ENCODE measurements at places on chromosomes 2 and 18. TPM values are rescaled to one million over a fixed set of nuclear protein-coding genes. Genes with fewer than 3 reads are reported as not detected.

DNA sequence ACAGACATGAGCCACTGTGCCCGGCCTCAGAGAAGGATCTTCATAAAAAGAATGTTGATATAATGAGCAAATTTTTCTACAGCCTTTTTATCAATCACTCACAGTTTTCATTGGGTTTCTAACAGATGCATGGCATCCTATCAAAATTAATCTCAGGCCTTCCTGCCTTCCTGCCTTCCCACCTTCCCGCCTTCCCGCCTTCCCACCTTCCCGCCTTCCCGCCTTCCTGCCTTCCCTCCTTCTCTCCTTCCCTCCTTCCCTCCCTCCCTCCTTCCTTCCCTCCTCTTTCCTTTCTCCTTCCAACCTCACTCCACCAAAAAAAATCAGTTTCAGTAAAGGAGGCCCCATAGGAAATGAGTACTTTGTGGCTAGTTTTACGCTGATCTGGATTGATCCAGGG, 48.4 kb downstream of the CARF start:
- no peak for DNase-seq

GRCh38 chr2:173354073-173354581, 545 bp upstream of the CDCA7 start:
- peak; percentile 25 for DNase-seq

DNA sequence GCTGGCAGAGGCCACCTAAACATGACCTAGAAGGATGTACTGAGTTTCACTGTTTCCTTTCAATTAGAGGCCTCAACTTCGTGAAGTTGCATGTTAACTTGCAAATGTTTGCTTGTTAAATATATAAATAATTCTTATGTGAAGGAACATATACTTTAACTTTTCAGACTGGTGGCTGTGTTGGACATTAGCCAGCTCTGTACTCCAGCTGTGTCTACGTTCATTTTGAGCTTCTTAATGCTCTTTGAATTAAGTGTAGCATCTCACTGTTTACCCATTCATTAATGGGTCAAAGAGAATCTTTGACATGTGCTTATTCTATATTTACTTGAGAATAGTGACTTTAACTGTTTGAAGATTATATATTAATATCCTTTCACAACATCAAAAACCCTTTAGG, 823.2 kb upstream of the ID2 start:
- DNase-seq: no peak

- DNase-seq: no peak
Observed at GRCh38 chr18:23887035-23887434, 127.5 kb upstream of the TTC39C start.

DNA sequence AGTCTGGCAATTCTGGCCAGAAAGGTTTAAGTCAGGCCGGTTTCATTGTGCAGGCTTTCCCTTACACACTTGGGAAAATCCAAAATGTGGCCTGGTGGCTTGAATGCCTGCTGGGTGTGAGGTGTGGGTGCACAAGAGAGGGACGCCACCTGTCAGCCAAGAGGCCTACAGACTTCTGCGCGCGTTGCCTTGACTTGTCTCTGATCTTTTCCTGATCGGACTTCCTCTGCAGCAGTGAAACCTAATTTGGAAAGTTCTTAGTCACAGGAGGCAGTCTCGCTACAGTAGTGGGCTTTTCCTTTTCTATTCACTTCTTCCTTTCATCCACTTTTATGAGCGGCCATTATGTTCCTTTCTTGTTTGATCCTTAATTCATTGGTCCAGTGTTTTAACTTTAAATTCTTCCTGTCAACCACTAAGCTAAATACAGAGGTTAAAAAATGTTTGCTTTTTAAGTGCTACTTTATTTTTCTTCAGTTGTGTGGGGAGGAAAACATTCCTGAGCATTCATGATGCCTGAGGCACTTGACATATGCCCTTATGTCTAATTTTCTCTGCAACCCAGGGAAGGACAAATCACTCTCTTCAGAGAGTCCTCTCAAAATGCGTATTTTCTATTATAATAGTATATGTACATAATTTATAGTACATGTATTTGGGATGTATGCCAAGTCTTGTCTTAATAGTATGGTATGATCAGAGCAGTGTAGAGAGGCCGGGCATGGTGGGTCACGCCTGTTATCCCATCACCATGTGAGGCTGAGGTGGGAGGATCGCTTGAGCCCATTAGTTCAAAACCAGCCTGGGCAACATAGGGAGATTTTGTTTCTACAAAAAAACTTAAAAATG, 128.9 kb downstream of the WDSUB1 start:
- no peak for DNase-seq

DNA sequence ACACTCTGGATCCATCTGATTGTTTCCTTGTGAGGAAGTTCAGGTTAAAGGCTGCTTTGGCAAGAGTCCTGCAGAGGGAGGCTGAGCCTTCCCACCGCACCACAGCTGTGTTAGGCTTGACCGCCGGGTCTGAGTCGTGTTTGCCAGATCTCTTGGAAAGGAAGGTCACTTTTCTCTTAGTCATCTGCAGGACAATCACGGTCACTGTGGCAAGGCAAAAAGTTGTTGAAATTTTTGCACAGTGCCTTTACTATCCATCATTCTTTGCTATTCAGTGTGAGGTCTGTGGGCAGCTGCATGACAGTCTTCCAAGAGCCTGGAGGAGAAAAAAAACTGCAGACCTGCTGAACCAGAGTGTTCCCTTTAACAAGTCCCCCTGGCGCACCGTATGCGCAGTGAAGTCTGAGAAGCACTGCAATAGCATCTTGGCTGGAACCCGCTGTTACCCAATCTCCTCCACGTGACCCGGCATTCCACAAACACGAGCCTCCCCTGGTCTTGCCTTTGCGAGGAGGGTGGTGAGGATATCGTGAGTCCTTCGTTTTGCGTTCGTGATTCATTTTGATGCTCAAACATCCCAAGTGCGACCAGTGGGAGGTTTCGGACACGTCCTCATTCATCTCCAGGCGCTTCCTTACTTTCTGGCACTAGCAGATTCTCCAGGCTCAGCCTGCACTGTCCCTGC, 23.0 kb downstream of the BIN1 start:
- DNase-seq: peak; percentile 88

DNA sequence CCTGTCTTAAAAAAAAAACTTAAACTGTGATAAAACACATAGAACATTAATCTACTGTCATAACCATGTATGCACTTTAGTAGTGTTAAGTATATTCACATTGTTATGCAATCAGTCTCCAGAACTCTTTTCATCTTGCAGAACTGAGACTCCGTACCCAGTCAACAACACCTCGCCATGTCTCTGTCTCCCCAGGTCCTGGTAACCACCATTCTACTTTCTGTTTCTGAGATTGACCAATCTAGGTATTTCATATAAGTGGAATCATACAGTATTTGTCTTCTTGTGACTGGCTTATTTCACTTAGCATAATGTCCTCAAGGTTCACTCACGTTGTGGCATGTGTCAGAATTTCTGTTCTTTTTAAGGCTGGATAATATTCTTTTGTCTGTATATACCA, 290.8 kb upstream of the CXCR4 start:
- no peak for DNase-seq

DNA sequence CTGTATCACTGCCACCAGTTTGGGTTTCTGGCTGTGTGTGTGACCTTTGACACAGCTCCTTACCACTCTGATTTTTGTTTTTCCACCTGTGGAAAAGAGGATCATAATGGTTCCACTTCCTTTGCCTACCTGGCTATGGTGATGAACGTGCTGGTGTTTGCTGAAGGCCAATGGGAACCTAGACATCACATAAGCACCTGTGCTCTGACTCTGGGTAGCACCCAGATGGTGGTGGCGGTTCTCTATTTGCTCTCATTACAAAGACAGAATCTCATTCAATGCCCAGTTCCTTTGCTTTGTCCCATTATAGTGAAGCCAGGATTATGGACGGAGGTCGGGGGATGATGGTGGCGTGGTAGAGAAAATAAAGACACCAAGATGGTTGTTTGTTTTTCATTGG, 121.2 kb upstream of the GATA6 start:
- DNase-seq: no peak

DNA sequence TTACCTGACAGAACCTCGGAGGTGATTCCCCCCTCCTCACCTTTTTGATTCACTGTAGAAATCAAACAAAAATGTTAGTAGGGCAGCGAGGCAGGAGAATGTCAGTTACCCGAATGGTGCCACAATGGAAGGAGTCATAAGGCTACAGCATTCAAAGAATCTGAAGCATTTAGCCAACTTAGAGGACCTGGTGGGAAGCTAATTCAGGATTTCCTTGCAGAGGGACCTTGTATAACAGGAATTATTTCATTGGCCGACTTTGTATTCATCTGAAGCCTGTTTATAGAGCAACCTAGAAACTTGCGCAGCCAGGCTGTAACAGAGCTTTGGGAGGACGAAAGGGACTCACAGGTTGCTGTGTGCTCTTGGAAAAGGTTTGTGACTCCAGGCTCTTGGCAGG, 129.1 kb upstream of the MMADHC start:
- no peak for DNase-seq

- DNase-seq: no peak
Observed at GRCh38 chr18:59878644-59879043, 21.2 kb upstream of the PMAIP1 start.

DNA sequence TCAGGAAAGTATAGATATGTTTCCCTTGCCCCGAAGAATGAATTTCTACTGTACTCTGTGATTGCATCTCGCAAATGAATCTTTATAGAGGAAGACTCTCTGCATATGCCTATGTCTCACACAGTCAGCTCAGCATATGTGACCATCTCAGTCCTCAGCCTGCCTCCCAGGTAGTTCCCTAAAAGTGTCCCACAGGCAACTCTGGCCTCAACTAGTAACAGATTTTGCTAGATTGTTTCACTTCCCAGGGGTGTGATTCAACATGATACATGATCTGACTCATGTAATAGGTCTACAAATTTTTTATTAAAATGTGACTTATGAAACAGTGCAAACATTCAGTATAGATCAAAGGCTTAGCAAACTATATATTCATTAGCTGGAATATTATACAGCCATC, 296.6 kb upstream of the CRIM1 start:
- peak; percentile 5 for DNase-seq

- peak; percentile 90 for DNase-seq
Observed at GRCh38 chr18:1094409-1094808, 189.7 kb downstream of the ADCYAP1 start.

DNA sequence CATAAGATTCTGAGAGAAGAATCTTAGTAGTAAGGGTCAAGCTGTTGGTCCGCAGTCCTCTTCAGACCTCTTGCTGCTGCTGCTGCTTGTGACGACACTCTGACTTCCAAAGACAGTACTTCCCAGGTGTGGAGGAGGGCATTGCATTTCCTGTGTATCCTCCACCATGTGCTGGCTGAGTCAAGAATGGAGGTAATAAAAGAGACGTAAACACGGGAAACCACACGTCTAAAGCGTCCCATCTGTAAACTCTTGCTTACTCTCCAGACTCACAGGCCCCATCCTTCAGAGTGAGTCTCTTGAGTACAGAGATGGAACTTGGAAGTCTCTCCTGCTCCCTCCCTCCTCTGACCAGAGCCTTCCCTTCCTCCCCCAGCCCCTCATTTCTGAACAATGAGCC, 25.6 kb downstream of the KLHL29 start:
- no peak for DNase-seq

DNA sequence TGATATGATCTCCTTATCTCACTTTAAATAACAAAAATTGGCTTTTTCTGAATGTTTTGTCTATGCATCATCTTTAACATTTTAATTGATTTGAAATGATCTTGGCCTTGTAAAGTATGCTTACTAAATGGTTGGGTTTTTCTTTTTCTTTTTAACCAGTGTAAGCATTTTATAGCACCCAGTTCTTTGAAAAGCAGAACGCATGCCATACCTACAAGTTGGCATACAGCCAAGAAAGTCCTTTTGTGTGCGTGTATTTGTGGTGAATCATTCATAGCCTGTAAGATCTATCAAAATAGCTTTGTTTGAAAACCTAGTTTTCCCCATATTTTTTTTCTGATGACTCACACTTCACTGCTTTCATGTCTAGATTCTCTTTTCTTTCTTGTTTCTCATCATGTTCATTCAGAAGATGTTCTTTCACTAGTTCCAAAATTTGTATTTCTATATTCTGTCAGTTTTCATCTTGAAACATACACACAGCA, 4.1 kb upstream of the VRK2 start:
- peak; percentile 76 for DNase-seq

DNA sequence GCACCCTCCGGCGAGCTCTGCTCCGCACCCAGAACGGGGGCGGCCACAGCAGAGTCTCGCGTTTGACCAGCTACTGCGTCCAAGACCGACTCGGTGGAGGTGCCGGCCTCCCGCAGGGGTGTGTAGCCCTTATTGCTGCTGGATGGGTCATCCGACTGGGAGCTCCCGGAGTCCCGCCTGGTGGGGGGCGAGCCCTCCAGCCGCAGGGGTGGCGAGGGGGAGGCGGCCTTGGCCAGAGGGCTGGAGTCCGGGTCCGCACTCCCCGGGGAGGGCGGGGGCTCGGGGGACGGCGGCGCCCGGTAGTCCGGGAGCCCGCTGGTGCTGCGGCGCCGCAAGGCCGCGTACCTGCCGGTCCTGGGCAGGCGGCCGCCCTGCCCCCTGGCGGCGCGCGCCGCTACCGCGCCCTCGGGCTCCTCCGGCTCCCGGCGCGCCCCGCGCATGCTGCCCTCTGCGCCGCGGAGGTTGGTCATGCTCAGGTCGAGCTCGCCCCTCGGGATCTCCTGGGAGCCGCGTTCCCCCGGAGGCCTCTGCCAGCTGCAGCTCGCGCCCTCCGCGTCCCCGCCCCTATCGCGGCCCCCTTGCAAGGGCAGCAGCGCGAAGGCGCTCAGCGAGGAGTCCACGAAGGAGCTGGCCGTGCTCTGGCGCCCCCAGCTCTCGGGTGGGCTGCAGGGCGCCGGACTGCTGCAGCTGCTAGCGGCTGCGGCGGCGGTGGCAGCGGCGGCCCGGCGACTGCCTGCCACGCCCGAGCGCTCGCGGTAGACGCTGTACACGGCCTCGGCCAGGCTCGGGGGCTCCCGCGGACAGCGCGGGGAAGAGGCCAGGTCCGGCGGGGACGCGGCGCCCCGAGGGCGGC, 4.8 kb downstream of the TMEM200C start:
- no peak for DNase-seq

- no peak for DNase-seq
Observed at GRCh38 chr2:231344851-231345250, 50.7 kb upstream of the B3GNT7 start.

The ACMSD gene
- total RNA-seq: not detected

The PRSS56 gene
- not detected for total RNA-seq

The GPR35 gene
- 0.17 TPM for total RNA-seq

The FOXI3 gene
- not detected for total RNA-seq

The POTEJ gene
- total RNA-seq: not detected

The TFCP2L1 gene
- total RNA-seq: 0.26 TPM

The GRHL1 gene
- 0.57 TPM for total RNA-seq

The TNFAIP6 gene
- 0.21 TPM for total RNA-seq

The FER1L5 gene
- total RNA-seq: 0.10 TPM

Data from A172 (cell line).